ENCODE measurements at places on chromosomes 2 and 18.

DNA sequence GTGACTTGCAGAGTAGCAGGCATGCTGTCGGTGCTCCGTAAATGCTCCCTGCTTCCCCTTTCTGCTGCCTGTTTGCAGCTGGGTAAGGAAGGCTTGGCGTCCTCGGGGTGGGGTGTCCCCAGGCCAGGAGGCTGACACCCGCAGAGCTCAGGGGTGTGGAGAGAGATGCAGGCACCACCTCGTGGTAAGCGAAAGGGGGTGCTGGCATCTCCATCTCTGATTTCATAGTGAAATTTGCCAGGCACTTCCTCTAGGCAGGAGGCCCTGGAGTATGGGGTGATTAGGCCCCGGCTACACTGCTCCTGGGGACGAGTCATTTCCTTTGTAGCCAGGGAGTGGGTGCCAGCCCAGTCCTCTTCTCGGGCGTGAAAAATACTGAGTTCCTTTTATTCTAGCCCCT, 160.4 kb downstream of the KLHL29 start:
- DNase-seq, result no peak

- no peak for DNase-seq
These were observed 42.9 kb downstream of the CDCA7 start for GRCh38 chr2:173397539-173397938.

- DNase-seq, result no peak
These were observed 323.1 kb downstream of the KCNJ3 start for GRCh38 chr2:155021618-155022017.

- DNase-seq, result no peak
These were observed 73.1 kb upstream of the DSG1 start for GRCh38 chr18:31244771-31245394.

DNA sequence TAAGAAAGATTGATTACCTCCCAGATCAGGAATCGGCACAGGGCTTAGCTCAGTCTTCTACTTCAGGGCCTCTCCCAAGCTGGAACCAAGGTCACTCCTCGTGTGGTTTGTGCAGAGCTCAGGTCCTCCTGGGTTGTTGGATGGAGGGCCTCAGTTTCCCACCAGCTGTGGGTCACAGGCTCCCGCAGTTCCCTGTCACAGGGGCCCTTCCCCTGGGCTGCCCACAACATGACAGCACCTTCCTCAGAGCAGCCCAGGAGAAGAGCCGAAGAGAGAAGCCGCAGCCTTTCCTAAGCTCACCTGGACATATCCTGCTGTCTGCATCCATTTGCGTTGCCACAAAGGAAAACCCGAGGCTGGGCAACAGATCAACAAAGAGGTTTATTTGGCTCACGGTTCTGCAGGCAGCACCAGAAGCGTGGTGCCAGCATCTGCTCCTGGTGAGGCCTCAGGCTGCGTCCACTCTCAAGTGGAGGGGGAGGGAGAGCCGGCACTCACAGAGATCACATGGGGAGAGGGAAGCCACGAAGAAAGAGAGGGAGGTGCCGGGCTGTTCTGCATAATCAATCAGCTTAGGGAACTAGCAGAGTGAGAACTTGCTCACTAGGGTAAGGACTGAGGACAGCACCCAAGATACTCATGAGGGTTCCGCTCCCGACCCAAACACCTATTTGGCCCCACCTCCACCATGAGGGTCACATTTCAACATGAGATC, 13.0 kb upstream of the ALLC start:
- no peak for DNase-seq

DNA sequence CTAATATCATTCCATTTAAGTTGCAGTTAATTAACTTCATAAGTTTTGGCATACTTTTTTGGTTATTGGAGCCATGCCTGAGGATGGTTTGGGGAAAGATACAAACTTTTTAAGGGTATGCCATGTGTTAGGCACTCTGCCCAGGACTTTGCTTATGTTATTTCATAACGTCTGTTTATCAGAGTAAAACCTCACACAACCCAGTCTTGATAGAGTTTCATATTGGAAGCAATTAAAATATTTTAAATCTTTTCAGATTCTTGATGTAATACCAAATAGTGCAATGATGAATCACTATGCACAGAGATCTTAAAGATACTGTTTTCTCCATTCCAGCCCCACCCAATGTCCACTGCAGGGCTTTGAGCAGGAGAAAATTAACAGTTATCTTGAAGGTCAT, 529.1 kb upstream of the HNMT start:
- DNase-seq, result no peak

- no peak for DNase-seq
These were observed 46.1 kb upstream of the RAB1A start for GRCh38 chr2:65175894-65176530.

GRCh38 chr2:70471129-70471528, 82.5 kb downstream of the TGFA start:
- DNase-seq, result no peak

DNA sequence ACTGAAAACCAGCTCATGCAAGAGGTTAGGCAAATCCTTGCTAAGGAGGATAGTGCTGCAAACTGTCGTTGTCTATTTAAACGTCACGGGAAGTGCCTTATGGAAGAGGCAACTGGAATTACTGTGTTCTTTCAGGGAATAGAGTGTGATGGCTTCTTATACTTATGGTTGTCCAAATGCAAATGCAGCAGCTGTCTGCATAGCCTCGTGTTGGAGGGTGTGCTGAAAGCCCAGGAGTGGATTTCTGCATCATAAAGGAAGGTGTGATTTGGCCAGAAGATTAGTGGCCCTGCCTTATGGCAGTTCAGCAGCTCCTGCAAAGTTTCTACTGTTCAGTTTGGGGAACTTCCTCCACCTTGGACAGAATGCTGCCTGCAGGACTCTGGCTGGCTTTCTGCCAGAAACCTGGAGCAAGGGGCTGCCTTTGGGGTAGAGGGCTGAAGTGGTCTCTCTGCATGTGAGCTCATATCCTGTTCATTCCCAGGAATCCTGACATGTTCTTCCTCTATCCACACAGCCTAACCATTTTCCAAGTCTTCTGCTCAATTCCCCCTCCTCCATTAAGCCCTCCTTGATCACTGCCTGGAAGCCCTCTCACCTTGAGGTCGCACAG, 321.2 kb upstream of the CXCR4 start:
- DNase-seq, result no peak

- no peak for DNase-seq
These were observed 2.6 kb downstream of the KDM3A start for GRCh38 chr2:86443631-86444350.

Measured in stimulated activated CD8-positive, alpha-beta memory T cell treated with anti-CD3 and anti-CD28 coated beads, Interleukin-15, amount 100 ng/mL, for 1 hour (primary cell).